ENCODE measurements at places on chromosomes 1 and 21. TPM values are rescaled to one million over a fixed set of nuclear protein-coding genes. Genes with fewer than 3 reads are reported as not detected.

The WNT9A gene
- total RNA-seq, result not detected

The CBR3 gene
- 0.95 TPM for total RNA-seq

The BSDC1 gene
- 174 TPM for total RNA-seq

The SYNJ1 gene
- 22.4 TPM for total RNA-seq

The ETS2 gene
- total RNA-seq, result 36.9 TPM

The CELA3A gene
- not detected for total RNA-seq

The AURKAIP1 gene
- 60.0 TPM for total RNA-seq
